ENCODE measurements at places on chromosomes 12 and 14.

- no peak for DNase-seq
These were observed 1927.9 kb upstream of the SEL1L start for GRCh38 chr14:83461521-83461920.

DNA sequence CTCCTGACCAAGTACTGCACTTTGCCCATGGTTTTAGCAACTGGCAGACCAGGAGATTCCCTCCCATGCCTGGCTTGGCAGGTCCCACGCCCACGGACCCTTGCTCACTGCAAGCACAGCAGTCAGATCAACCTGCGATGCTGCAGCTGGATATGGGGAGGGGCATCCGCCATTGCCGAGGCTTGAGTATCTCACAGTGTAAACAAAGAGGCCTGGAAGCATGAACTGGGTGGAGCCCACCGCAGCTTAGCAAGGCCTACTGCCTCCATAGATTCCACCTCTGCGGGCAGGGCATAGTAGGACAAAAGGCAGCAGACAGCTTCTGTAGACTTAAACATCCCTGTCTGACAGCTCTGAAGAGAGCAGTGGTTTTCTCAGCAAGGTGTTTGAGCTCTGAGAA is 479.8 kb downstream of the FUT8 start:
- DNase-seq, result no peak

DNA sequence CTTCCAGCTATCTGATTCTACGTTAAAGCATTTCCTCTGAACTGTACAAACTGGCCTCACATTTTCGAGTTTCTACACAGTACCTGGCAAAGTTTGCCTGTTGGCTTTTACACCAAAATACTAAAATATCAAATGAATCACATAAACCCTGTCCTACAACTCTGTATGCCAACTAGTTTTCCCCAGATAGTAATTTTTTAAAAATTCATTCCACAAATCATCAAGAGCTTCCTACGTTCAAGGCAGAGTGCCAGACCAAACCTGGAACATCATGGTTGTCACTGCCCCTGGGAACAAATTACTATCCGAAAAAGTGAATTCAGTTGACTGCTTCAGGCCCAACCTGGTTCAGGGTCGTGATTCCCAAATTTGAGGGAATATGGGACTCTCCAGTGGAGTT is 2.1 kb downstream of the TMEM30B start:
- DNase-seq, result no peak

- DNase-seq, result no peak
These were observed 96.6 kb downstream of the SUDS3 start for GRCh38 chr12:118472940-118473339.

DNA sequence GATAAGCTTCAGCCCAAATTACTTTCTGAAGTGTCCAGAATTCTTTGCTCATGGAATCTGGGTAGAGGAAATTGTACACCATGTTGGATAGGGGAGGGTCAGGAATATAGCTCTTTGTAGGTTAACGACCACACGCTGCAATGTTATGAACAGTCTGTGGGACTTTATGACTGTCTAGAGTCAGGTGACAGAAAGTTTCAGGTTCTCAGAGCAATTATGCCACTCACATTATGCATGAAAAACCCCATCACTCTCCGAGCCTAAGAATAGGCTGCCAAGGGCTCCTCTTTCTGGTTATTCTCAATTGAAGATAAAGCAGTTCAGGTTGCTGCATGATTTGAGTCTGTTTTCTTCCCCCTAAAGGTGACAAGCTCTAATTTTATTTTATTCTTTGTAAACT is 430.9 kb downstream of the ATP23 start:
- DNase-seq, result no peak

GRCh38 chr14:98259881-98260280 is 1012.1 kb downstream of the BCL11B start:
- no peak for DNase-seq

DNA sequence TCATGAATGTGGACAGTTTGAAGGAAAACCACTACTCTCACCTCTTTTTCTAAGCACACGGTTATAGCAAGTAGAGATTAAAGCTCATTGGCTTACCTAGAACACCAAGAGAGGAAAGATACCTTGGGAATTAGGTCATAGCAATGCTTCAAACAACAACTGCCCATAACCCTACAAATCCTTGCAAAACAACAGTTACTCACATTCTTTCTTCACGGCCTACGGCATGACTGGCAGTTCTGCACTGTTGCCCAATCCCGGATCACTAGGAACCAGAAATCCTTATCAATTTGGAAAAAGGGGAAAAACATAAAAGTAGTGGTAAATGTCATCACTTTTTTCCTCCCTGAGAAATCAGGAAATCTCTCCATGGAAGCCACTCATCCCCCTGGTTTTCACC is 9.6 kb upstream of the ISM2 start:
- DNase-seq, result peak; percentile 97

GRCh38 chr14:59313144-59313651 is 124.7 kb downstream of the DAAM1 start:
- no peak for DNase-seq

DNA sequence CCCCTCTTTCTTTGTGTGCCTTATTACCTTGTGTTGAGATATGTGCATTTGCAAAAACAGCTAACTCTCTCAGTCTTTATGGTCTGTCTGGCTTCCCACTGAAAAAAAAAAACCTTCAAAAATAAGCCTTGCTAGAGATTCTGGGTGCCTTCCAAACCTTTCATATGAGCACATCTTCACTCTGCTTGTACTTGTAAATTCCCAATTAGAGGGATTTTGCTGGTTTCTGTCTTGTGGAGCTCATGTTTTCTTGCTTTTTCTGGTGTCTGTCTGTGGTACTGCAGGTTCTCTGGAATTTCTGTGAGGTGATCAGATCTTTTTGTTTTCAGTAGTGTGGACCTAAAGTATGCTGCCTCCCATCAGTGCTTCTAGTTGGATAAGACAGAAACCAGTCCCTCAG is 100.1 kb downstream of the PIK3C2G start:
- no peak for DNase-seq

- DNase-seq, result no peak
These were observed 95.6 kb downstream of the BRMS1L start for GRCh38 chr14:35921745-35922144.

- peak; percentile 0 for DNase-seq
These were observed 1127.0 kb downstream of the BCL11B start for GRCh38 chr14:98144964-98145363.

DNA sequence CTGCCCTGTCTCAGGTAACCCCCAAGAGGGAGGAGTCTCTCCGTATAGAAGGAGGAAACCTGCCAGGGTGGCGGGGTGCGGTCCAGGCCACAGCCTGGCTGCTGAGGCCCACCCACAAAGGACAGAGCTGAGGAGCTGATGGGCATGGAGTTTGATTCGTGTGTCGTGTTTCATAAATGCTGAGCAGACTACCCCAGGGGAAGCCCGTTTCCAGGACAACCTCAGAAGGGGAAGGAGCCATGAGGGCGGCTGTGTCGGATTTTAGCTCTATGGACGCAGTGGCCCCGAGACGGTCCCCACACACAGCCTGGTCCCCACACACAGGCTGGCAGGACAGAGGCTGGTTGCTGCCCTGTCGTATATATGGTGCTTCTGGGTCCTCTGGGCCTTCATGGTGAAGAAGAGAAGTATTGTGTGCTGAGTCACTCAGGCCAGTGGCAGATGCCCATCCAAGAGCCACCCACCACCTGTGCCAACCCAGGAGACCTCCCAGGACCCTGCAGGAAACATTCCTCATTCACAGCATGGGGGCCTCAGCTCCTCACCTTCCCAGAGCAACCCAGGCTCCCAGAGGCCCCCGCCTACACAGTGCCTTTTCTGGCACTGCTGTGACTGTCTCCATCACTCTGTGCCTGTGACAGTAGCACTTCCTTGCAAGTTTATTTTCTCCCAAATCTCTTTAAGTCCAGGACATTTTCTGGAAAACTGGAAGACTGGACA is 63.1 kb upstream of the RIN3 start:
- no peak for DNase-seq

GRCh38 chr12:11641522-11641921 is 8.0 kb upstream of the ETV6 start:
- DNase-seq, result no peak

GRCh38 chr14:53663709-53664108 is 292.9 kb downstream of the BMP4 start:
- peak; percentile 14 for DNase-seq

GRCh38 chr12:63917864-63918799 is 73.6 kb downstream of the SRGAP1 start:
- DNase-seq, result peak; percentile 98

DNA sequence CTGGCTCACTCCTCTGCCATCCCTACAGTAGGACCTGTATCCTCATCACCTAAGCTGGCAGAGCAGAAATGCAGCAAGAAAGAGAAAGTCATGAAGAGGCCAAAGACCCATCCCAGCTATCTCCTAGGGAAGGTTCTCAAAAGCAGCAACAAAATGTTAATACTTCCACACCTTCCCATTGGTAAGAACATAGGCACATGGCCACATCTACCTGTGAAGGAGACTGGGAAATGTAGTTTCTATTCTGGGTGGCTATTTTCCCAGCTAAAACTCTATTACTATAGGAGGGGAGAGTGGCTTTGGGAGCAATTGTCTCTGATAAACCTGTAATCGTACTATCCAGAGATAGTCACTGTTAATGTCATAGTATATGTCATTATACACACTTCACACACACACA is 13.7 kb upstream of the EIF2B2 start:
- no peak for DNase-seq

DNA sequence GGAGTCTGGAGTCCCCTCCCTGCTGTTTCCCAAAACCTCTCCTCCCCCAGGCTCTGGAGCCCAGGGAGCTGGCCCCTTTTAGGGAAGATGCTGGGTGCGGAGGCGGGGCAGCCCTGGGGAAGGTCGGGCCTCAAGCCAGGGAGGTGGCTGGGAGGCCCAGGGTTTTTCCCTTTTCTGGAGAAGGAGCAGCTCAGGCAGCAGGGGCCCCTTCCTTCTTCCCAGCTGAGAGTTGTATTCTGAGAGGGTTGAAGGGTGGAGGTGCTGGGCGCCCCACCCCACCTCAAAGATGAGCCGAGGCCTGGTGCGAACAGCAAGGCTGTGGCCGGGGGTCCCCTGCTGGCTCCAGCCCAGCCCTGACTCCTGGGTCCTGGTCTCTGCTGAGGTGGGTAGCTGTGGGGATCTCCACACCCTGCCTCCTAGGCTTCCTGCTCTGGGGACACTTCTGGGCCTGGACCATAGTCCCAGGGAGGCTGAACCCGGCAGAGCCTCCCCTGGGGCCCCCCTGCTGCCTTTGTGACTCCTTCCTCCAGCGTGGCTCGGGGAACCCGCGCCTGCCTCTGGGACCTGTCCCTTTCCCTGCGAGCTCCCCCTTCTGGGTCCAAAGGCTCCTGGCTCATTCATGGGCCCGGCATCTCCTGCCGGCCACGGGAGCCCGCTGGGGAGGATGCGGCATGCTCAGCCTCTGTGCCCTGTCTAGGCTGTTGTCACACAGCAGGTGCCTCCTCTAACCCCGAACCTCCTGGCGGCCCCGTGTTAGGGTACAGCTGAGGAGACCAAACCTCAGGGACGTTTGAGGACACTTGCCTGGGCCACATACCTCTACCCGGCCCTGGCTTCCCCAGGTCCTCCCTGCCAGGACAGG is 4.4 kb downstream of the TRMT61A start:
- DNase-seq, result no peak

DNA sequence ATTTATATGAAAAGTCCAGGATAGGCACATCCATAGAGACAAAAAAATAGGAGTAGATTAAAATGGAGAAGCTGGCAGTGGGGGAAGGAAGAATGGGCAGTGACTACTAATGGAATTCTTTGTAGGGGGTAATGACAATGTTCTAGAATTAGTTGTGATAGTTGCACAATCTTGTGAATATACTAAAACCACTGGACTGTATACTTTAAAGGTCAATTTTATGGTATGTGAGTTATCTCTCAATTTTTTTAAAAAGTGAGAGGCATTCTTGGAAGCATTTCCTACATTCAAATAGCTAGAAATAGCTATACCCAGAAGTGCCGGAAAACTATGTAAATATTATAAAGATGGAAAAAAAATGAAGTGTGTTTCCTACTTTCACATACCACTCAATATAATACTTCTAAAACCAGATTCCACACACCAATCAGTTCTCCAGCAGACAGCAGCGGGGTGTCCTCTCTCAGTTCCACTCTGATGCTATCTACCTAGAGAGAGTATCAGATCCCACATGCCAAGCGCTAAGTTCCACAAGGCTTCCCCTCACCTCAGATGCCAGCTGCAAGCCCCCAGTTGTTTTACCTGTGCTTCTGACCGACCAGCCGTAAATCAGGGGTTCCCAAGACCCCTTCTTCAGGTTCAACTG is 41.7 kb upstream of the NID2 start:
- DNase-seq, result peak; percentile 82

GRCh38 chr14:50085570-50086320 is 30.6 kb downstream of the VCPKMT start:
- peak; percentile 49 for DNase-seq

DNA sequence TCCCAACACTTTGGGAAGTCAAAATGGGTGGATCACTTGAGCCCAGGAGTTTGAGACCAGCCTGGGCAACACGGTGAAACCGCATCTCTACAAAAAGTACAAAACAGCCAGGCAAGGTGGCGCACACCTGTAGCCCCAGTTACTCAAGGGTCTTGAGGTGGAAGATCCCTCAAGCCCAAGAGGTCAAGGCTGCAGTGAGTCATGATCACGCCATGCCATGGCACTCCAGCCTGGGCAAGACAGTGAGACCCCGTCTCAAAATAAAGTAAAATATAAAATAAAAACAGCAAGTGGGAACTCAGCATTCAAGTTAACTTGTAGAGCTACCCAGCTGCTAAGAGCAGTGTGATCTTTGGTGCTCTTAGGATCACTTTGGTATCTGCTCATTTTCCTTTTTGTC is 12.7 kb downstream of the RFC5 start:
- DNase-seq, result no peak

- no peak for DNase-seq
These were observed 258.2 kb upstream of the PRKD1 start for GRCh38 chr14:30185832-30186231.

DNA sequence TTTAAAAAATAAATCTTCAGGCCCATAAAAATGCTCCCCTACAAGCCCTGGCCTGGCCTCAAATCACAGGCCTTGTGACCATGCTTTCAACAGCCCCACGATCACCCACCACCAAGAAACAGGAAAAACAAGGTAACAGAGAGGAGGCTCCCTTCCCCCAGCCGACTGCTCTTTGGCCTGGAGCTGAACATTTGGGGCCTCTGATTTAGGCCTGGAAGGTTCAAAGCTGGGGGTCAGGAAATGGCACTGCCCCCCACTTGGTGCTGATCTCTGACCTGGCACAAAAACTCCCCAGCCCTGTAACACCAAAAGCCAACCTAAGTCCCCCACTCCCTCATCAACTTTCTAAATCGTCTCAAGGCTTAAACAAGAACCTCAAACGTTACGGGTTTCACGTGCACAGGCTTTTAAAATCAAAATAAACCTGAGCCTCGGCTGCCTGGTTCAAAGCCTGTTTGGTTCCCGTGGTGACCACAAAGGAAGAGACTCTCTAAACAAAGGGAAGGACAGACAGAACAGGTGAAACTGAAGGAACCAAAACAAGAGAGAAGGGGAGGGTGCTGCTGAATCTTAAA is 9.0 kb downstream of the ACTN1 start:
- DNase-seq, result no peak

All from iris pigment epithelial cell (primary cell).